ENCODE measurements at places on chromosomes 2 and 18.

DNA sequence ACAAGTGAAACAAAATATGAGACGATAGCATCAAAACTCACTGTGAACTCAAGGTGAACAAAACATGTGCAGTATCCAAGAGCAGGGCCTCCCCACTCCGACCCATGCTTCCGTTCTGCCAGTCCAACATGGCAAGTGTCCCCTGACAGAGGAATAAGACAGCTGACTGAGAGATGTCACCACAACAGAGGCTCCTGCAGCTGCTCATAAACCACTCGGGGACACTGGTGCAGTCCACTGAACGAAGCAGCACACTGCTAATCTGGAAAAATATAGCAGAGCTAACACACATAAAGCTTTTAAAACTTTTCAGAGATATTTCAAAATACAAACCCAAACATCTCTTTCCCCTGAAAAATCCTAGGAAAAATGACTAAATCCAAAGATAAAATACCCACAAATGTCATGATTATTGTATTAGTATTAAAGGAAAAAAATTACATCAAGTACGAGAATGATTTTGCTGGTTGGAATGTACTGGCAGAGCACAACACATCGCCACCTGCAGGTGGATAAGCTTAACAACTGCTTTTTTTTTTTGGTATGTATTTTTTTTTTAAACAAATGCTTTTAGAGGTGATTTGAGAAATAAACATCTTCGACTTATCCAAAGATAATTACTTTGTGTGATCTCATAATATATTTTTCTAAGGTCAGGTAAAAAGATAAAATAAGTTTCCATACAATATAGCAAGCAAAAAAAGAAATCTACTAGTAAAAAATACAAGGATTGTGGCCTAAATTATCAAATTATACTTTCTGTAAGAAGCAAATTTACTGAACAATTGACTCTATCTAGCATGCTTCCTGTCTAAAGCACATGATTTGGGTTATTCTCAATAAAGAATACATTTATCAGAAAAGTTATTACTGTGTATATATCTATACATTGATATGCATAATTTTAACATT is 18.6 kb downstream of the THADA start:
- DNase-seq = no peak

GRCh38 chr2:46793423-46794416 is 121.9 kb downstream of the MCFD2 start:
- no peak for DNase-seq

GRCh38 chr18:48065601-48065995 is 135.1 kb upstream of the SMAD2 start:
- no peak for DNase-seq

DNA sequence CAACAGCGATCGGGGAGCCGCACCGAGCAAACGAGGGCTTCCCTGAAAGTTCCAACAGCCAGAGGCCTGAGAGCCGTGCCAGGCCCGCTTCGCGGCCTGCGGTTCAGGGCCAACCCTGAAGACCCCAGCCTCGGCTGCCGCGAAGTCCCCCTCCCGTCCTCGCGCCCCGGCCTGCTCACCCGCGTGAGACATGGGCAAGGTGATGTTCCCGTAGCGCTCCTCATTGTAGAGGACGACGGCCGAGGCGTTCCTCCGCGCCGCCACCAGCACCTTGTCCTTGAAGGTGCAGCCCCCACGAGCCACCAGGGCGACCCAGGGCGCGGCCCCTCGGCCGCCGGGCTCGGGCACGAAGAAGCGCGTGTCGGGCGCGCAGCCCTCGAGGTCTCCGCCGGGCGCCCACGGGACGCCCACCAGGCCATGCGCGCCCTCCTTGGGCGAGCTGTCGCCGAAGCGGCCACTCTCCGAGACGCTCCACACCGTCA is 510 bp downstream of the RNF149 start:
- no peak for DNase-seq

DNA sequence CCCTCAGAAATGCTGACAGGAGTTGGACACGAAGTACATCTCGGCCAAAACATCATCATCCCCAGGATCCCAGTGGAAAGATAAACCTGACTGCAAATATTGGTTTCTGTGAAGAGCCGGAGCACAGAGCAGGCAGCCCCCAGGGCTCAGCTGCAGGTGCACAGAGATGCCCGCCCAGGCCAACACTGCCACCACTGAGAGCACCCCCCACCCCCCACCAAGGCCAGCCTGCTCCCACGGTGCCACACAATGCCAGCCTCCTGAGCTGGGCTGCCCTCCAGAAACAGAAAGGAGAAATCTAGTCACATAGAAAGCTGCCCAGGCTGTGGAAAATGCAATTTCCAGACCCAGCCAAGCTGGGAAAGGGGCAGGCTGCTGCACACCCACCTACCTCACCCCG is 71.7 kb downstream of the GALNT14 start:
- DNase-seq = peak; percentile 22

GRCh38 chr2:144553379-144553778 is 33.5 kb upstream of the ZEB2 start:
- DNase-seq = no peak

DNA sequence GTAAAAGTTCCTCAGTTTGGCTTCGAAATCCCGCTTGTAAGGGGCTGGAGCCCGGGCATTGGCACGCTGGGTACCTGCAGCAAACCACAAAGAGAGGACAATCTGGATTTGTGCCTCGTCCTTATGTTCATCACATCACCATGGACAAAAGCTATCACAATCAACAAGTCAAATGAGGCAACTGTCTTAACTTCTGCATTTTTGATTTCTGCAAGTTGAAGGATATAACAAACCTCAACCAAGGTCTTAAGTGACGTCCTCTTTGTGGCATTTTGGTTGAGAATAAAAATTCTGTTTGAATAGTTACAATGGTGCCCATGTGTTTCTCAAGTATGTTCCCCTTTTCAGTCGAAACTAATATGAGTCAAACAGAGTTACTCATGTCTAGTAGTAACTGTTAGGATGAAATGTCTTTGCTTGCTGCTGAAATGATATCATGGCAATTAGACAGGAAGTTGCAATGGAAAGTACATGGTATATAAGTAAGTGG is 70.8 kb upstream of the STK17B start:
- no peak for DNase-seq

- no peak for DNase-seq
Observed at GRCh38 chr18:27395752-27396151, 210.6 kb upstream of the CHST9 start.

- DNase-seq = peak; percentile 33
Observed at GRCh38 chr18:79257480-79257879, 138.2 kb upstream of the NFATC1 start.

- no peak for DNase-seq
Observed at GRCh38 chr18:9444549-9444948, 30.8 kb upstream of the RALBP1 start.

GRCh38 chr2:3099145-3099859 is 278.3 kb downstream of the EIPR1 start:
- DNase-seq = no peak

DNA sequence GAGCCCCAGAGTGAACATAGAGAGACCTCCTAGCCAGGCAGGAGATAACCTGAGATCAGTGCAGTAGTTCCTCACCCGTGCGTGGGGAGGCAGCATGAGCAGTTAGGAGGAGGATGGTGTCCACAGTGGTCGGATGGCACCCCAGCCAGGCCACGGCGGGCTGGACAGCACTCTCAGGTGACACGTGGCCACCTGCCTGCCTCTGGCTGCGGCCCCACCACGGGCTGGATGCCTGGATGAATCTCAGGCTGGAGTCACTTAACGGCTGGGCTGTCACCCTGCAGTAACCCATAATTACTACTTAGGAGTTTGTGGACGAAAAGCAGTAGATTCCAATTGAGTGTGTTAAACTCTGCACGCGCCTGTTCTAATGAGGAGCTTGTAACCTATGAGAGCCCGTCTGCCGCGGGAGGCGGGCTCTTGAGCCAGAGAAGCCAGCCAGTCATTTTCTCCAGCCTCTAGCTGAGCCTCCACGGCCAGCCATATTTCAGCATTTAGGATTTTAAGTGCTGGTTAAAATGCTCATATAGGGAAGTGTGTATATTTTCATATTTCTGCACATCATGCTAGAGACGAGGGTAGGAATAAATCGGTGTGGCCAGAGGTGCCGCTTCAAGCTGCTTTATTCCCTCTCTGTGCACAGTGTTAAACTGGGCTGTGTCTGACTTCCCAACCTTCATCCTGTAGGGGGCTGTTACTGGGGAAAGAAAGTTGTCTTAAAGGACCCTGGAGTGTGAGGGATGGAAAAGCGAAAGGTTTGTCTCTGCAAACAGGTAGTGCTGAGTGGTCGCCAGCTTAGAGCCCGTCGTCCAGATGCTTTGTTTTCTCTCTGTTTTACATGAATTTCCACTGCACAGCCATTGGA is 144.0 kb downstream of the GLI2 start:
- DNase-seq = no peak

GRCh38 chr2:223598994-223599639 is 3.0 kb downstream of the SCG2 start:
- no peak for DNase-seq

GRCh38 chr2:563512-563911 is 113.7 kb downstream of the TMEM18 start:
- no peak for DNase-seq

DNA sequence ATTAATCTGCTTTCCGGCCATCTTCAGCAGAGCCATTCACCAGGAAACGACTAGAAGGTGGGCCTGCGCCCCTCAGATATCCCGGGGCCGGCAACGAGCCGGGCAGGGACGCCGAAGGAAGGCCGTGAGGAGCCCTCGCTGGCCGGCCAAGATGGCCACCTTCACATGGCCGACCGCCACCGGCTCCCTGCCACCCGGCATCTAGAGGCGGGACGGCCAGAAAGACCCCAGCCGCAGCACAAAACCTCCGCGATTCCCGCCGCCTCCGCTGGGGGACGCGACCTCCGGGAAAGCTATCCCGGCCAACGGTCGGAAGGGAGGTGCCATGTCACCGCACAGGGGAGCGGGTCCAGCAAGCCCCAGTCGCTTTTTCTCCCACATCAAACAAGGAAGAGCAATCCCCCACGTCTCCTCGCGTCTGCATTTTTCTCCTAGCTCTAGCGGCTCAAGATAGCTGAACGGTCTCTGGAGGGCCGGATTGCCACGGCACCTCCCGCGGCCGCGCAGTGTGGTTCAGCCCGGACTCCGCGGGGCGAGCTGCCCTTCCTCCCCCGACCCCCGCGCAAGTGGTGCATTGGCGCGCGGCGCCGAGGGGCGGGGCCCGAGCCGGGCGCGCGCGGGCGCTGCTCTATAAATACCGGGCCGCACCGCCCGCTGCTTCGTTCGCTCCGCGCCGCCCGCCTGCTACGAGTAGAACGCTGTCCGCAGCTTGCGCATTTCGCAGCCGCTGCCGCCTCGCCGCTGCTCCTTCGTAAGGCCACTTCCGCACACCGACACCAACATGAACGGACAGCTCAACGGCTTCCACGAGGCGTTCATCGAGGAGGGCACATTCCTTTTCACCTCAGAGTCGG is at the start of gene MAT2A:
Gene MAT2A, plus strand, starts transcription at position 662 of the 854 bp plus-strand sequence. Its CDS starts 120 bp downstream, at position 782.
- peak; percentile 97 for DNase-seq

DNA sequence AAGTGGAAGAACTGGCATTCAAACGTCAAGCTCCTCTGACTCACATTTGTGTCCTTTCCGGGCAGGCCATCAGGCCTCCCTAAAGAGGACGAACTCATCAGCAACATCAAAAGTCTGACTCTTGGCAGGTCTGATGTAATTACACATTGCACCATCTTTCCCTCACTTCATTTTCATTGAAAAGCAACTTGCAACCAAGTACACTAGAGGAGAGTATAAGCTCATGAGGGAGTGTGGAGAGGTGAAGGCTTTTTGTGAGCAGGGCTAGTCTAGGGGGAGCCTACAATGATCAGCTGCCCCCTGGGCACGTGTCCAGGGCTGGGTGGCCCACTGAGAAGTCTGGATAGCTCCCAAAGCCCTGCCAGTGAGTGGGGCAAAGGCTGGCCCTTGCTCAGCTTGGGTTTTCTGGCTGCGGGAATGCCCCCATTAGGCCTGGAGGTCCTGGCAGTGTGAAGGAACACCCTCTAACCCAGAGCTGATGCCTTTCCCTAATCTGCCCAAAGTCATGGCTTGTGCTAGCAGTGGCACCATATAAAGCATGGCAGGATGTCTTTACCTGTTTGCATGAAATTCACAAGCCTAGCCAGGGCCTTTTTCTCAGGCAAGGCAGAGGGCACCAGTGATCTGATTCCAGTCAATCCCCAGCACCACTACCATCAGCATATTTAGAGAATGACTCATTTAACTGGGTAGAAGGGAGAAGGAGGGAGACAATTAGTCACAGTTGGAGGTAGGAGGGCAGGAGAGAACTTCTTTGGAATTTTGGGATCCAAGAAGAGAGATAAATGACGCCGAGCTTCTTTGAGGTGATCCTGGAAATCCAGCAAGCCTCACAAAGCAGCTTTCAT is 8.5 kb upstream of the DAW1 start:
- DNase-seq = no peak

DNA sequence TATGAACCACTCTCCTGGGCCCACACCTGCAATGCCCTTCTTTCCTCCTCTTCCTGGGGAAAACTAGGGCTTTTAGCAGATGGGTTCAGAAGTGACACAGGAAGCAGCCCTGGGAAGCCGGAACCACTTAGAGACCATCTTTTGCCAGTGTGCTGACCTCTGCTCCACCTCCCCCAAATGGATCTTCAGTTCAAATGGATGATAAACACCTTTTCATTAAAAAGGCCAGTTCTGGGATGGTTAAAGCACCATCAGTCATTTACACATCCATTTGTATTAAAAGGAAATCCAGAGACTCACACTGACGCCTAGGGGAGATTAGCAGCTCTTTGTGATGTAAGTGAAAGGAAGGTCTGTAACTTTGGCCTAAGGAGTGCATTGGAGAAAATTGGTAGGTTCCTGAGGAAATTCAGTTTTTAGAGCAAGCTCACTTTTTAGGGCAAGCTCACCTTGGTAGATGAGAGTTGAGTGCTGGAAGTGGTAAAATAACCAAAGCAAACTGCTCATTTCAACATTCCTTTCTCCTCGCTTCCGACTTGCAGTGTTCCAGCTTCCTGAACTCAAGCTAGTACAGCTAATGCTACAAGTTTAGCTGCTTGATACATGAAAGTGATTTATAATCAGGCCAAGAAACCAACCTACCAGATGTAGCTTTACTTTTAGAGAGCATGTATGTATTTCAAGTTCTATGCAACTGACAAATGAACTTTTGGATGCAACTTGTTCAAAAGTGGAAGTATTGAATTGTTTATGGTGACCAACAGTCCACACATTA is 47.7 kb downstream of the ACTR2 start:
- no peak for DNase-seq

DNA sequence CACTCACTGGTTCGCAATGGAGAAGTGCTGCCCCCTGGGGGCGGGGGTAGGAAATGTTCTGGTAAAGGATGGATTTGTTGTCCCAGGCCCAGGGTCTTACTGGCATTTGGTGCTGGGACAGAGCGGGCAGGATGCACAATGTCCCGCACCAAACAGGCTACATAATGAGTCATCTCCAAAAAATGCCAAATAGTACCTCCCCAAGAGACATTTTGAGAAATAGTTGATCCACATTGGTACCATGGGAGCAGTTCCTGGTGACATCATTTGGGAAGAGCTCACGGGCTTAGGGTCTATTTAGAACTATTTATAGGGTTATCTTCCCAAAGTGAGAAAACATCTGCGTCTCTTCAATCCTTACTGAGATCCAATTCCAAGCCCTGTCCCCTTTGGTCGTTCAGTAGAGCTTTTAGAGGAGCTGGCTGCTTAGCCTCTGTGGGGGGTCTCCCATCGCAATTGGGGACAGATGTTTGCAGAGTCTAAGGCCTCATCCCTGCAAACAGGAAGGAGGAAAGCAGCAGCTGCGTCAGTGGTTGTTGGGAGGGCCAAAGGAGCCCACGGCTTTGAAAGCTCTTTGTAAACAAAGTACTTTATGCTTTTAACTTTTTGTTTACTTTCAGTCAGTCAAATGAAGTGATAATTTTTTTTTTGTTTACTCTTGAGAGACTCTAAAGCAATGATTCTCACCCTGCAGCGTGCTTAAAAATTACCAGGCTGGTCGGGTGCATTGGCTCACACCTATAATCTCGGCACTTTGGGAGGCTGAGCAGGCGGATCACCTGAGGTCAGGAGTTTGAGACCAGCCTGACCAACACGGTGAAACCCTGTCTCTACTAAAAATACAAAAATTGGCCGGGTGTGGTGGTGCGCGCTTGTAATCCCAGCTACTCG is 49.3 kb downstream of the GREB1 start:
- DNase-seq = no peak

Measured in C1 segment of cervical spinal cord (tissue), 14 donors.